ENCODE measurements at places on chromosomes 11 and 22.

DNA sequence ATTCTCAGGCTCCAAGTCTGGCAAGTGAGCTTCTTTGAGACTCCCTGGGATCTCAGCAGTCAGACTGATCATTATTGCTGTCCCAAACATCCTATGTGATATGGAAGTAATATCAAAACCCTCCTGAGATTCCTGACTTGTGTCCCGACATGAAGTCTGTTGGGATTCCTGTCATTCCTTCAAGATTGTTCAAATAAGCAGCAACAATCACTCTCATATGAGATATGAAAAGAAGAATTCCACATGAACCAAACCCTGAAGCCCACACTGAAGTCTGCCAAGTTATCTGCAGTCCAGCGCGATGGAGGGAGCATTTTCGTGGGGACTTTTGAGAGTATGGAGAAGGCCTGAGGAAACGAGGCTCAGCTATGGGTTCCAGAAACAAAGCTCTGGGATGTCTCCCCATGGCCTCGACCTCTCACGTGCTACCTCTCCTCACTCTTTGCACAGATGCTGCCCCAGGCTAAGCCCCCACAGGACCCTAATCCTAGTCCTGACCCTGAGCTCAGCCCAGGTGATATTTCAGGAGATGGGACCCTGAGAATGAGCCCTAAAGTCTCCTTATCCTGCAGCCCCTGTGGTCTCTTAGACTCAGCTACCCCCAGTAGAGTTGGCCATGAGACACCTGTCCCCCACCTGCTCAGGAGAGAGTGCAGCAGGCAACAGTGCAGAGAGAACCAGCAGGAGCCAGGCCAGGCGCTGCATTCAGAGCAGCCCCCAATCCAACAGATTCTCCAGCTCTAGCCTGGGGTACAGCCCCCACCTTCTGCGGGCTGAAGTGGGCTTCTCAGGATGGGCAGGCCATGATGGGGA is 100.2 kb downstream of the GGTLC2 start:
- DNase-seq: no peak

- no peak for DNase-seq
Observed at GRCh38 chr11:74018331-74019005, 9.6 kb upstream of the UCP3 start.

- no peak for DNase-seq
Observed at GRCh38 chr11:74479732-74480123, 12.4 kb upstream of the KCNE3 start.

DNA sequence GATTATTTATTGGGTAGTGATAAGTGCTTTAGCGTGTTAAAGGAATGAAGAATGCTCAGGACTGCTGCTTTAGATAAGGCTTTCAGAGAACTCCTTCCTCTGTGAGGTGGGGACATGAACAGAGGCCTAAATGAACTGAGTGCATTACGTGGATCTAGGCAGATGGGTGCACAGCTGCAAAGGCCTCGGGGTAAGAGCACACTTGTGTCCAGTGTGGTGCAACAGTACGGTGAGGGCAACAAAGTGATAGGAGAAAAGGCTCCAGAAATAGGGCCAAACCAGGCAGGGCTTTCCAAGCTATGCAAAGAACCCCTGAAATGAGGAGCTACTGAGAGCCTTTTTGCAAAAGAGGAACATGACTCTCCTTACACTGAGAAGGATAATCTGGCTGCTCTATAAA is 45.3 kb upstream of the ARHGAP32 start:
- no peak for DNase-seq

DNA sequence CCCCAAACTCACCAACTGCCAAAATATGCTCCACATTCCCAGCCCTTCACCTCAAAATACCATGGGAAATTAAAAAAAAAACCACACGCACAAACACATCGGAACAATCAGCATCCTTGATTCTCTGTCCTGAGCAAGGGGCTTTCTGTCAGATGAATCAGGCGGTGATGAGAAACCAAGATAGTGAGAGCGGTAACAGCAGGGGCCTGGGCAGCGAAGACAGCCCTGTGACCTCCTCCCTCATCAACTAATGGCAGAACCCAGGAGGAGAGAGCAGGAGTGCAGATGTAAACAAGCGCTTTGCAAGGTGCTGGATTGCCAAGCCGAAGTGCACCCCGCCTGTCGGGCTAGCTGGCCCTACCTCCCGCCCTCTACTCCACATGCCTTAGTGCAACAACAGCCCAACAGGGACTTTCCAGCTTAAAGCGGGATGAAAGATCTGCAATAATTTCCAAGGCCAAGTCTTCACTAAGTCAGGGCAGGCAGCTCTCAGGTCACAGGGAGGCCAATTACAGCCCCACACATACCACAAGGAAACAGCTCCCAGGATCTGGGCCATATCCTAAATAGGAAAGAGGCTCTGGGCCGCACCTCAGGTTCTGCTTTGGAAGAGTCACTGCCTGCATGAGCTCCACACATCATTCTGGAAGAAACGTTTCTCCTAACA is 72.2 kb upstream of the BID start:
- DNase-seq: no peak

- DNase-seq: no peak
Observed at GRCh38 chr11:78790784-78791183, 216.1 kb upstream of the NARS2 start.

DNA sequence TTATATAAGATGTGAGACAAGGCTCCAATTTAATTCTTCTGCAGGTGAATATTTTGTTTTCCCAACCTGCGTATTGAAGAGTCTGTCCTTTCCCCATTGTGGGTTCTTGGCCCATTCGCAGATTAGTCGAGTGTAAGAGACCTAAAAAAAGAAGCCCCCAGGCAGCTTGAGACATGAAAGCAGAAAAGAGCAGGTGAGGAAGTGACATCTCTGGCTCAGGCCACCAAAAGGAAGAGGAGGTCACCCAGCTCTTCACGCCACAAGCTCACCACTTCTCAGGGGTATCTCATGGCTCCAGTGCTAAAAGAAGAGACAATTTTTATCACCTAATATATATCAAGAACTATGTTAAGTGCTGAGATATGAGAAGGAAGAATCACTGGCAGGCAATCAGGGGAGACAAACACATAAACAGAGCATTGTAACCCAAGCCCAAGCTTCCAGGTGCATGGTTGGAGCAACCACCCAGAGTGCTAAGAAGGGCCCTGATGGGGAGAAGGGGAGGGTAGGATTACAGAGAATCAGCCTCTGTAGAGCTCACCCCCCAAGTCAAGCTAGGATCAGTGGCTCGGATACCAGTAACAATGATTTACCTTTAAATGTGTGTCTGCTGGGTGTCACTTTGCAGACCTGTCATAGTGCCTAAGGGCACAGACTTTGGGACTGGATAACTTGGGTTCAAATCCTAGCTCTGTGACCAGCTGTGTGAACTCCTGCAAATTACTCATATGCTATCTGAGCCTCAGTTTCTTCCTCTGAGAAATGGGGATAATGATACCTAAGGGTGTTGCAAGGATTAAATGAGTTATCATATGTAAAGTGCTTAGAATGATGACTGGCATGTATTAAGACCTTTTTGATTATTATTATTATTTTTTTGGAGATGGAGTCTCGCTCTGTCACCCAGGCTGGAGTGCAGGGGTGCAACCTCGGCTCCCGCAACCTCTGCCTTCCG is 39.2 kb downstream of the MCHR1 start:
- DNase-seq: no peak

- no peak for DNase-seq
Observed at GRCh38 chr11:1557904-1558774, 13.9 kb downstream of the DUSP8 start.

GRCh38 chr11:61913699-61914395 is 3.5 kb downstream of the RAB3IL1 start:
- no peak for DNase-seq

All from stimulated activated CD4-positive, alpha-beta T cell treated with anti-CD3 and anti-CD28 coated beads, Interleukin-1b, Interleukin-23, amount 100 ng/mL, for 4 hours (primary cell).